ENCODE measurements at places on chromosomes 2 and 18.

DNA sequence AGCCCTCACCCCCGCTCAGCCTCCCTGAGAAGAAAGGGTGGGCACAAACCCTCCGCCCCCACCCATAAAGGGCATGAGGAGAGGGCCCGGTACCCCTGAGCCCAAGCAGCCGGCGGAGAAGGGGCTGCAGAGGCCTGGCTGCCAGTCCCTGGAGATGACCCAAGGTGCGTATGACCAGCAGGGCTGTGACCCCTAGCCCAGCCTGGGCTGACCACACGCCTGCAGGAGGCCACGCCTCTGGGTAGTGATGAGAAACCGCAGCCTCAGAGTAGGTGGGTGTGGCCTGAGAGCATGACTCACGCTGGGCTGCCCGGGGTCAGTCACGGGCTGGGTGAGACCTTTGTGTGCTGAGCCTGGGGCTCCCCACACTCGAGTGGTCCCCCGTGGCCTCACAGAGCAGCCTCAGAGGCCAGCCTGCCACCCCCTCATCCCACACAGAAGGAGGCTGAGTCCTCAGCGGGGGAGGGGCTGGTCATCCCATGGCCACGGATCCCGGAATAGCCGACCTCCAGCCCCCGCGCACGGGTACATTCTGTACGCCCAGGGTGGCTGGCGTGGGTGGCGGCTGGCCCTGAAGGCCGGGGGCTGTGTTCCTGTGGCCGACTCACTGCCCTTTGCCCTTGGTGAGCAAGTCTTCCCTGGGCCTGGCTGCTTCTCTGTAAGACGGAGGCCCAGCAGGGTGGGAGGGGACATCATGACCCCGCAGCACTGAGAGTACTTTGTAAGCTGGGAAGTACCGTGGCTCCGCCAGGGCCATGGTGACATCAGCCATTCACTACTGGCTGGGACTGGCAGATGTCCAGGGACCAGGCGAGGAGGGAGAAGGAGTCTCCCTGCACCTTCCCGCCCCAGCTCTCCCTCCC is 110.8 kb upstream of the OTOS start:
- no peak for DNase-seq

GRCh38 chr2:69510204-69510603 is 73.0 kb upstream of the NFU1 start:
- no peak for DNase-seq

- no peak for DNase-seq
Observed at GRCh38 chr2:8659092-8659734, 22.6 kb upstream of the ID2 start.

DNA sequence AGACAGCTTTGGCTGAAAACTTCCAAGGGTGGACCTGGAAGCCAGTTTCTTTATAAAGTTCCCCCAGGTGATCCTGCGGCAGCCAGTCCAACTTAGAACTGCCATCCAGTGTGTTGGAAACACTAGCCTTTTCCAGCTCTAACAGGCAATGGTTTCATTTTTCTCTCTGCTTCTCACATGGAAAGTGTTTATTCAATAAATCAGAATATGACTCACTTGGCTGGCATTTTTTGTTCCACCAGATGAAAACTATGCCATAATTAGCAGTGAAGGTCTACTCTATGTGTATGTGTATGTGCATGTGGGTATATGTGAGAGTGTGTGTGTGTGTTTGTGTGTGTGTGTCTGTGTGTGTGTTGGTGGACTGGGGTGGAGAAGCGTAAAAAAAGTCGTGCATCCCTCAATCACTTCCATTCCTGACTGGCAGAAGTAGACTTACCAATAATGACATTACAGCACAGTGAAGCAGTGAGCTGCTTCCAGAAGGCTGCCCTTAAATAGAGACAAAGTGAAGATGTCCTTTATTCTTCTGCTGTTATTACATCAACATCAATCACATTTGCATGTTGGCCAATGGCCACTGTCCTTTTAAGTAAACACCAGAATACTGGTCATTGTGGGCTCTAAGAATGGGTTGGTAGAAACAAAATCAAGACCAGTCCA is 90.9 kb upstream of the SETBP1 start:
- DNase-seq = no peak

- DNase-seq = no peak
Observed at GRCh38 chr2:46508312-46508711, 28.9 kb downstream of the TMEM247 start.

- DNase-seq = no peak
Observed at GRCh38 chr2:105377871-105378270, 21.0 kb downstream of the FHL2 start.

- DNase-seq = no peak
Observed at GRCh38 chr2:171146633-171147032, 14.1 kb downstream of the TLK1 start.

DNA sequence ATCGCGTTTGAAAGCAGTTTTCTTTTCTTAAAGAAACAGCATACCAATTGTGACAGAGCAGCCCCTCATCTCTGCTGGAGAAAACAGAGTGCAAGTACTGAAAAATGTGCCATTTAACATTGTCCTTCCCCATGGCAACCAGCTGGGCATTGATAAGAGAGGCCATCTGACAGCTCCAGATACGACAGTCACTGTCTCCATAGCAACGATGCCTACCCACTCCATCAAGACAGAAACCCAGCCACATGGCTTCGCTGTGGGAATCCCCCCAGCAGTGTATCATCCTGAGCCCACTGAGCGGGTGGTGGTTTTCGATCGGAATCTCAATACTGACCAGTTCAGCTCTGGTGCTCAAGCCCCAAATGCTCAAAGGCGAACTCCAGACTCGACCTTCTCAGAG is 9.5 kb downstream of the GRHL1 start:
- DNase-seq = no peak

DNA sequence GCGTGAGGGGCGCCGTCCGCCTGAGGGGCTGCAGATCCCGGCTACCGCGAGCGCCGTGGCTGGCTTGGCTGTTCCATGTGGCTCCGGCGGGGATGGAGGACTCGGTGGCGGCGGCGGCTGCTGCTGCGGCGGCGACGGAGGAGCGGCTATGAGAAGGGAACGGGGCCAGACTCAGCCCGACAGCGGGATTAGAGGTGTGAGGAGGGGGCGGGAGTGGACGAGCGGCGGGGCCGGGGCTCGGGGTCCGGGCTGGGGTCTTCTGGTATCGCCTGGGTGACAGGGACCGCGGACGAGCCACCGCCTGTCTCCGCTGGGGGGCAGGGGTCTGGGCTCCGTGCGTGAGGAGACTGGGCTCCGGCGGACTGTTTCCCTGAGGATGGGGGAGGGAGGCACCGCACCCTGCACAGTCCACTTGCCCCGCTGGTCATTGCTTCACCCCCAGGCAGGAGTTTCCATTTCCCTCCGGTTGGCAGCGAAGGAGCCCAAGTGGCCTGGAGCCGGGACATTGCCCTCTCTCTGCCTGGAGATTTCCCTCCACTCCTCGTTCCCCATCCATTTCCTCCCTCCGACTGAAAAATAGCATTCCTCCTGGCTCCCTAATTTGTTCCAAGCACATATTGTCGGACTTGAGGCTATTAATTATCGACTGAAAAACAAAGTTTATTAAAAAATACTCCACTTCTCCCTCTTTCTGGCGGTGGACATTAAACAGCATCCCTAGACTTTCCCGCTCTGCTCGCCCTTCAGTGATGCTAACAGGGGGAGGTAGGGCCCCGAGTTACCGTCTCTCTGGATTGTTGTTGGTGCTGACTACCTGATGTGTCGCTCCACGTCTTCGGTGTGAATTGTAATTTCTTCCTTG is 577 bp downstream of the EHBP1 start:
- DNase-seq = peak; percentile 60

DNA sequence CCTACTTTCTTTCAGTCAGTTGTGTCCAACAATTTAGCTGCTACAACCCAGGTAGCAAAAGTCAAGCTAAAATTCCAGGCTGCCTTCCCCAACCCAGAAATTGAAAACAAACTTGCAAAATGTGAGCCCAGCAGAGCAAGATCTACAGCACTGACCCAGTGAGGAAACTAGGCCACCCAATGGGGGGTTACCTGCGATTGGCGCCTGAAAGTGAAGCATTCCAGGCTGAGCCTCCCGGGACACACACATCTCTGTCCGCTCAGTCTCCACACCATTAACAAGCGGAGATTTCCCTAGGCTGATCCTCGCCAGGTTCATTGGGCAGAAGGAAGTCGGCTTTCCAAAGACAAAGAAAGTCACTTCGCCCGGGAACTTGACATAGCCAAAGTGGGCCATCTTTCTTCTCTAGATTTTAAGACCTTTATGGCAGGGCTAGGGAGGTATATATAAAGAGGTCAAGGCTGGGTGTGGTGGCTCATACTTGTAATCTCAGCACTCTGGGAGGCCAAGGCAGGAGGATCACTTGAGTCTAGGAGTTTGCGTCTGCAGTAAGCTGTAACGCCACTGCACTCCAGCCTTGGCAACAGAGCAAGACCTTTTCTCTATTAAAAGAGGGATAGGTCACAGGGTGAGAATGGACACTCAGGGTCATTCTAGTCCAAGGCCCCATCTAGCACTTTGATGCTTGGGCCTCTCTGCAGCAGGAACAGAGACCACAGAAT is 53.6 kb downstream of the TTC32 start:
- DNase-seq = no peak

DNA sequence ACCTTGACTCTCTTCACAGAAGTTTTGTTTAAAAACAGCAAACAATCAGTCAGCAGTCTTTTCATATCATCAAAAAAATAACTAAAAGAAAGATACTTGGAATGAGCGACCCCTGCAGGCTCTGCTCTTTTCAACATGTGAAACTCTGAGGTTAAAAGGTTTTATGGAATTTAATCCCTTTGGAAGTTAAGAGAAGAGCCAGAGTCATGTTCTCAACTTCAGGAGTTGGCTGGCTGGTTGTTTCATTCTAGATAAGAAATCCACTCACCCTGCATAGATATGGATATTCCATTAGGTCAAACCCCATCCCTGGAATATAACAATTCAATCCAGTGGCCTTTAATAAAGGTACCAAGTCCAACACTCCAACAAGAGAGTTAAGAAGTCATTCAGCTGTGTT is 115.6 kb upstream of the RMDN2 start:
- DNase-seq = peak; percentile 25

GRCh38 chr18:26017929-26018328 is 72.5 kb downstream of the SS18 start:
- DNase-seq = no peak

- DNase-seq = no peak
Observed at GRCh38 chr2:185785851-185786473, 47.4 kb downstream of the FSIP2 start.

DNA sequence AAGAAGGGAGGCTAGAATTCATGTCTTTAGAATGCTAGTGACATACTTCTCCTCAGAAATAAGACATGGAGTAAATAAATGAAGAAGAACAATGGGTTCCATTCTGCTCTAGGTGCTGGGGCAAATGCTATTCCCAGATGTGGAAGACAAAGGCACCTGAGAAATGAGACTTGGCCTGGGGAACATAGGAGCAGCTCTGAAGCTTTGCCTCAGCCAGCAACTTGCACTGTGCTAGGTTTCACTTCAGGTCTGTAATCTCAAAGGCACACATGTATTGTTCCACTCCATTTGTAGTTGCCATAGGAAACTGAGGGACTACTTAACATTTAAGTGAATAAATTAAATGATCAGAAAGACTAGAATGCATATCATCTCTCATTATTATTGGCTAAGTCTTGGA is 538.9 kb upstream of the REG3G start:
- no peak for DNase-seq

DNA sequence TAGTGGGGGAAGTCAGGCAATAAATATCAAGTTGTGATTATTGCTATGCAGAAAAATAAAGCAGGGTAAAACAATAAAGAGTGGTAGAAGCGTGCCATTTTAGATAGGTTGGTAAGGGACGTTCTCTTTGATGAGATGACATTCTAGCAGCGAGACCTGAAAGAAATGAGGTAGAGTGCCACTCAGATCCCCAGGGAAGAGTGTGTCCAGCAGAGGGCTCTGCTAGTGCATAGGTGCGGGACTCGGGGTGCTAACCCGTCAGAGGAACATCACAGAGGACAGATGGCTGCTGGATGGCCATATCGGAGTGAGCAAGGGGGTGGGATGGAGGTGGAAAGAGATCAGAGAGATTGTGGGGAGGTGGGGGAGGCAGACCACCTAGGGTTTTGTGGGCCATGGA is 16.3 kb upstream of the GTF2A1L start:
- peak; percentile 28 for DNase-seq

DNA sequence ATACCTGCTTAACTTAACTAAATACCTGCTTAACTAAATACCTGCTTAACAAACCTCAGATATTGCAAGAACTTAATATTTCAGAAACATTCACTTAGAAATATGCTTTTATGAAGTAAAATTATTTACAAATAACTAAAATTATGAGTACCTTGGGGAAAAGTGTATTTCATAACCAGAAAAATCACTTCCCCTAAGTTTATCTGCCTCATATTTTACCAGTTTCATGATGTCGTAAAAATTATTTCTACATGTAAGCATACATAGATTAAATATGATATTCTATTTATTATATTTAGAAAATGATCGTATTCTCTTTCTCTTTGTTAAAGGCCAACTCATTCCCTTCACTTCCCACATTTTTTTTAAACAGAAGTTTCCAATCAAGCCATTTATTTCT is 41.5 kb upstream of the DSC1 start:
- DNase-seq = no peak

DNA sequence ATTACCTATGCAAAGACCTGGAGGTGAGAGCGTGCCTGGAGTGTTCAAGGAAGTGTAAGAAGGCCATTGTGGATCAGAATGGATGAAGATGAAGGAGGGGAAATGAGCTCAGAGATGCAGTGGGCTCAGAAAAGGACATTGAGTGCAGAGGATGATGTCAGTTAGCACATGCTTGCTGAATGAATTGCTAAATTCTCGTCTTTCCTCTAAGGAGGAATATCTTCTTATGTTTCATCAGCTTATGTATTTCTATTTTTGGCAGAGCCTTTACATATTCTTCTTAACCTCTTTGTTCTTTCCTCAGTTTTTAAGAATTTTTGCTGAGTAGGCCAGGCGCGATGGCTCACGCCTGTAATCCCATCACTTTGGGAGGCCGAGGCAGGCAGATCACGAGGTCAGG is 30.9 kb downstream of the FAM171B start:
- no peak for DNase-seq

DNA sequence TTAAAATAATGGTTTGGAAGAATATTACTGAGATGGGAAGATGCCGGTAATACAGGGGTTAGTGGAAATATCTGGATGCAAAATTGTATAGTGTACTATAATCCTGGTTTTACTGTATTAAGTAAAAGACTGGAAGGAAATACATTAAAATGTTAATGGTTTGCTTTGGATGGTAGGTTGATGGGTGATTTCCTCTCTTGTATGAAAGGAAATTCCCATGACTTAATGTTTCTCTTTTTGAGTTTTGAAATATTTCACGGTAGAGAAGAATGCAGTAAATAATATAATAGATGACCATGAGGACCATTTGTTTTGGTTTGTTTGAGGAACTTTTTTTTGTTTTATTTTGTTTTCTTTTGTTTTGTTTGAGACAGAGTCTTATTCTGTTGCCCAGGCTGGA is 8.2 kb downstream of the SPTBN1 start:
- no peak for DNase-seq

GRCh38 chr2:37590119-37590571 is 81.3 kb downstream of the CDC42EP3 start:
- DNase-seq = no peak

- no peak for DNase-seq
Observed at GRCh38 chr2:78817430-78817829, 208.1 kb upstream of the REG3G start.

GRCh38 chr2:238834982-238835381 is 12.9 kb upstream of the TWIST2 start:
- DNase-seq = no peak

Data from endothelial cell (in vitro differentiated cells).